ENCODE measurements at places on chromosomes 4 and X.

GRCh38 chr4:155444721-155445120, 68.0 kb upstream of the MAP9 start:
- DNase-seq, result no peak

GRCh38 chr4:601612-602558, 23.5 kb upstream of the PDE6B start:
- DNase-seq, result no peak

DNA sequence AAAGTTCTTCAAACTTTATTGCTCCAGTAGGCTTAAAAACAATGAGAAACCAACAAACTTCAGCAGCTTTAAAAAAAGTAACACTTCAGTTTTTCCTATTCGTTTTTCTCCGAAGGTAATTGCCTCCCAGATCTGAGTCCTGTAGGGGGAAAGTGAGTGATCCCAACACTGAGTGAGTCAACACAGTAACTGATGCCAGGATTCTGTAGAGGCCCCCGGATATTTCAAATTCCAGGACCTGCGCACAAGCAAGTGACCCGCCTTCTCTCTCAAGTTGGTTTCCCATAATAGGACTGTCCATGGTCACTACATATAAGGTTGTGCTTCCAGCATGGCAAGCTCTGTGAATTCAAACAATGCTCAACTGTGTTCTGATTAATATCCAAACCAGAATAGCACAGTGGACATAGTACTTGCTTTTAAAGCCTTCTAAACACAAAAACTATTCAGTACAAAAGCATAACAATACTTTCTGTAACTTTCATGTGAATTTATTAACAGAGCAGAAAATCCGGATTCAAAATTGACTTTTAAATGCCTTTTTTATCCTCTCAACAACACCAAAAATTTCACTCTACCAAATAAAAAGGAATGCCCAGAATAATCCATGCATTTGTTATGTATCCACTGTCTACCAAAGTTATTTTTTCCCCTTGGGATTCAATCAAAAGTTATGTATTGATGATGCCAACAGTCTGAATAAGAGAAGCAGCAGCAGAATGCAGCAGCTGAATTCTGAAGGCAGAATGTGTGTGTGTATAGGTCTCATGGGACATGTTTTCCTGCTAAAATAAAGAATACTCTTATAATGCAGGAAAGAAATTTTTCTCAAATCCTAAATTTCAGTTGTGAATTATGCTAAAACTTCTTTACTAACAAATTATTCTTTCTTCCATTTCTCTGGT, at the start of gene DMD:
TSS of gene DMD (minus strand) at position 194 of the 905 bp plus-strand sequence. CDS start 237 bp downstream, outside the sequence.
- no peak for DNase-seq

DNA sequence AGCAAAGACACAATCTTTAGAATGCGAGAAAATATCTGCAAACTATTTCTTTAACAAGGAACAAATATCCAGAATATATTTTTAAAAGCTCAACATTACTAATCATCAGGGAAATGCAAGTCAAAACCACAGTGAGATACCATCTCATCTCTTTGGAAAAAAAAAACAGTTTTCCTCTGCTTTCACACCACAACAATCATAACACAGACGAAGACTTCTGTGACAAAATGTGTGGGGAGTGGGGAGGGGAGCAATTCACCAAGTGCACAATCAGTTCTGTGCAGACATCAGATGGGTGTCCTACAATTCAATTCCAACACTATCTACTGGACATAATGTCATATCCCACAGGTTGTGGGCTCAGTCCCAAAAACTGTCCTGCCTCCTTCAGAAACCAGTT, 293.2 kb upstream of the SLC7A11 start:
- no peak for DNase-seq

DNA sequence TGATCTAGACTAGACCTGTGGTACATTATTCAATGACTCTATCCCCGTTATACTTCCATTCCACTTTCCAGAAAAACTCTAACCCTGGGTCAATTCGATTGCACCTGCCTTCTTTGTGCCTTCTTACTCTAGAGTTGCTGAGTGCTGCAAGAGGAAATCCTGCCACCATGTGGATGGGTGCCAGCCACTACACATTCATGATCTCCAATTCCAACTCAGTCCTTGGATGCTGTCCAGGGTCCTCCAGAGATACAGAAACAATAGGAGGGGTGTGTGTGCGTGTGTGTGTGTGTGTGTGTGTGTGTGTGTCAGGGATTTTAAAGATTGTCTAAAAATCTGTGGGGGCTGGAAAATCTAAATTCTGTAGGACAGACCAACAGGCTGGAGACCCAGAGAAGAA, 42.9 kb upstream of the INTS6L start:
- DNase-seq, result peak; percentile 45

DNA sequence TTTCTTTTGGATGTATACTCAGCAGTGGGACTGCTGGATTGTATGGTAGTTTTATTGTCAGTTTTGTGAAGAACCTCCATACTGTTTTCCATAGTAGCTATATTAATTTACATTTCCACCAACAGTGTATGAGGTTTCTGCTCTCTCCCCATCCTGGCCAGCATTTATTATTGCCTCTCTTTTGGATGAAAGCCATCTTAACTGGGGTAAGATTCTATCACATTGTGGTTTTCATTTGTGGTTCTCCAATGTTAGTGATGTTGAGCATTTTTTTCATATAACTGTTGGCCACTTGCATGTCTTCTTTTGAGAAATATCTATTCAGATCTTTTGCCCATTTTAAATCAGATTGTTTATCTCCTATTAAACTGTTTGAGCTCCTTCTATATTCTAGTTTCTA, 27.6 kb downstream of the QRFPR start:
- no peak for DNase-seq

DNA sequence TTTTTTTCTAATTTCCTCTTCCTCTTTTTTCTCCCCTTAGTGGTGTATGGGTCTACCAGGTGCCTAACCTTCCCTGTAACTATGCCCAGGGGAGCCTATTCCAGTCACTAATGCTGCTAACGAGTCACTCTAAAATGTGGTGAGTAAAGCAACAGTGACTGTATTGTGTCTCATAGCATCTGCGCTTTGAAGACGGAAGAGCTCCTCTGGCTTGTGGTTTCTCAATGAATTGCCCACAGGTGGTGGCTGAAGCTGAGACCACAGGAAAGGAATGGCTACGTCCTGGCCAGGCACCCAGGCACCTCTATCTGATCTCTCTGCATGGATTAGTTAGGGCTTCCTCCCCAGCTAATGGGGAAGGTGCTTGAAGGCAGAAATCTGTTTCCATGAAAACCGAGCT, 763.5 kb upstream of the FRG1 start:
- peak; percentile 57 for DNase-seq

- DNase-seq, result no peak
These were observed 207.9 kb upstream of the KLF3 start for GRCh38 chr4:38456096-38456495.

- no peak for DNase-seq
These were observed 20.7 kb downstream of the USP53 start for GRCh38 chr4:119233191-119233590.

DNA sequence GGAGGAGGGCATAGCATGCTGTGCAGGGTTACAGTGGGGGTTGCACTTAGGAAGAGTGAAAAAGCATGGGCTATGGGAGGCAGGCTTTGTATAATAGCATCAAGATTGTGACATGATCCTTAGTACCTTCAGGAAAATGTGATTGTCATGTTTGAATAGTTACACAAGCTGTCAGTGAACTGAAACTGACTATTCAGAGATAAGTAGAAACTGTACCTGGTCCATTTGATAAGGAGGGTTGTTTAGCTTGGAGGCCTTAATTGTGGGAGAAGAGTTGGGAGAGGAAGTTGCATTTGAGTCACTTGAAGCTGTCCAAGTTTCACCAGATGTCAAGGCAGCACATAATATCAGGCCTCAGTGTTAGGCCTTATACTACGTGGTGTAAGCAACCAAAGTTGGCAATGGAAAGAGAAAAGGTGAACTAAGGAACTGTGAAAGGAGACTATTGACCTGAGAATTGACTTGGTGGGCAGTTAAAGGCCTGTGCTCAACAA, 85.0 kb downstream of the TEX13C start:
- no peak for DNase-seq

GRCh38 chr4:122700178-122700725, 32.3 kb upstream of the BBS12 start:
- DNase-seq, result peak; percentile 78

- DNase-seq, result peak; percentile 78
These were observed 236.9 kb downstream of the AR start for GRCh38 chrX:67780694-67781109.

GRCh38 chrX:74540635-74541249, 73.7 kb downstream of the RLIM start:
- no peak for DNase-seq

DNA sequence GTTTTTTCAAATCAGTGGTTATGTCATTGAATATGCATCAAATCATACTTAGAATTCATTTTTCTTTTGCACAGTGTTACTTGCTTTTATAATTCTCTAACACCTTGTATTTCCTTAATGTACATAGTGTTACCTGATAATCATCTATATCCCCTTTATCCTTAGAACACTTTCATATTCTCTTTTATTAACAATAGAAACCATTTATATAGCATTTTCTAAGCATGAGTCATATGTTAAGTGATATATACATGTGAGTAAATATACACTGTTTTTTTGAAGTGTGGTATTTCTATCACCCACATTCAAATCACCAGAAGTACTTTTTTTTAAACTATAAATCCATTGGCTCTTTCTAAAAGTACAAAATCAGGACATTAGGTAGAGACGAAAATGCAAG, 15.3 kb downstream of the EPHA5 start:
- no peak for DNase-seq

DNA sequence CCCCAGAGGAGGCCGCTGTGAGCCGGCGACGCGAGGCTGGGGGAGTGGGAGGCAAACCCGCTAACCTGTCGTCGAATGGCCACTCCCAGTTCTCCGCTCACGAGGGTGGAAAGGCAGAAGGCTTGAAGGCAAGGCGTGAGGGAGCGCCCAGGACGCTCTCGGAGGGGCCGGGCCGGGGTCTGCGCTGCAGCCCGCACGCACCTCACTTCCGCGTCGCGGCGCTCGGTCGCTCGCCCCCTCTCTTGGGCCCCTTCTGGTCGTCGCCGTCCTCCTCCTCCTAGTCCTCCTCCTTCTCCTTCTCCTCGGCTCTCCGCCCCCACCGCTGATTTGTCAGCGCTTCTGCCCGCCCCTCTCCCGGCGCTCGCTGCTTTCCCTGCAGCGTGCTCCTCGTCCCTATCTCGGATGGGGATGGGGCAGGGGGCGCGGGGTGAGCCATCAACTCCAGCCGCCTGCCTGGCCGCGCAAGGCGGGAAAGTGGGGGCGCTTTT, at the start of gene SNCA:
TSS of gene SNCA (minus strand) at position 265 of the 488 bp plus-strand sequence. CDS start 1,494 bp downstream, outside the sequence.
- DNase-seq, result peak; percentile 56

DNA sequence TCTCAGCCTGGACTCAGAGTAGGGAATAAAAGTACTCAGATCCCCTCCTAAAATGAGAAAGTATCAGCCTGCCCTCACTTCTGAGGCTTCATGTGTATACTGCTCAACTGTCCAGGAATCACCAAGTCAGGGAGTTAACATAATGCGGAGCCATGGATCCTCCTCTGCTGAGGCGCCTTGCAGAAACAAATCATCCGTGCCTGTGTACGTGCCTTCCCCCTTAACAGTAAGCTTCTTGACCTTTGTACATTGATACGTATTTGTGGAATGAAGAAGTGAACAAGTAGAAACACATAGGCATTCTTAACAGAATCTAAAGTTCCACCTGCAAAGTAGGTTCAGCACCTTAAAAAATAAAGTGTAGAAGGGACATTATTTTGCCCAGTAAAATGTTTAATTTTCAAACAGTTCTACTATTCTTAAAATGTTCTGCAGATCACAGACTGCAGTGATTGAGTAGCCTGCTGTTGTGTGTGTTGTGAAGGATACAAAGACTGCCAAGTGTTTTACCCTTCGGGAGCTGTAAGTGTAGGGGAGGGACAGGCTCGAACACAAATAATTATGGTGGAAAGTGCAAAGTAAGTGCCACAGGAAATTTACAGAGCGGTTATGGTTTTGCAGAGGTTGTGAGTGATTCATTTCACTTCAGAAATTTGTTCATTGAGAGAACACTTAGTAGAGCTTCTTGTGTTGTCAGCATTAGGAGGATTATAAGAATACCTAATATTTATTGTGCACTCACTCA, 61.9 kb downstream of the ARHGAP10 start:
- DNase-seq, result no peak

DNA sequence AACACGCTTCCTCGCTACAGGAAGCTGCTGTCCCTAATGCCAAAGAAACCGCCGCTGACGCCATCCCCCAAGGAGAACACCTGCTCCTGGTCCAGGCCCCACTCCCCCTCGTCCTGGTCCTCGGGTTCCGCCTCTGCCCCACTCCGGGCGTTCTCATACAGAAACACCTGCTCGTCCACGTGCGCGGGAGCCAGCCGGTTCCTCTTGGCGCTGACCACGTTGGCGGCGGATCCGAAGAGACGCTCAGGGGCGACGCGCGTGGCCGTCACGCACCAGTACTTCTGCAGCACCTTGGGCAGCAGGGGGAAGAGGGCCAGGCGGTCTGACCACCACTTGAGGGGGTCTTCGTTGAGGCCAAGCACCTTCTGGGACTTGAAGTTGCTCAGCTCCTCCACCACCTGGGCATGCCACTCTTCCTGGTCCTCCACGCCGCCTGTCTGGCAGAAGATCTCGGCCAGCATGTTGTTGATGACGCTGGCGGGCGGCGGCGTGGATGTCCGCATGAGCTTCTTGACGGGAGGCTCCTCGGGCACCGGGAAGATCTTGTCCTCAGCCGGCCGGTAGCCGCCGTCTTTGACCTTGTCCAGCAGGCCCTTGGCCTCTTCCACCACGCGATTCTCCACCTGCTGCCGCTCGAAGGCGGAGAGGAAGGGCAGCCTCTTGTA, 12.0 kb downstream of the DHRSX start:
- no peak for DNase-seq
